Progenitor cell of endocrine pancreas (in vitro differentiated cells): ENCODE measurements at places on chromosomes 12 and 14. TPM values are rescaled to one million over a fixed set of nuclear protein-coding genes. Genes with fewer than 3 reads are reported as not detected.

DNA sequence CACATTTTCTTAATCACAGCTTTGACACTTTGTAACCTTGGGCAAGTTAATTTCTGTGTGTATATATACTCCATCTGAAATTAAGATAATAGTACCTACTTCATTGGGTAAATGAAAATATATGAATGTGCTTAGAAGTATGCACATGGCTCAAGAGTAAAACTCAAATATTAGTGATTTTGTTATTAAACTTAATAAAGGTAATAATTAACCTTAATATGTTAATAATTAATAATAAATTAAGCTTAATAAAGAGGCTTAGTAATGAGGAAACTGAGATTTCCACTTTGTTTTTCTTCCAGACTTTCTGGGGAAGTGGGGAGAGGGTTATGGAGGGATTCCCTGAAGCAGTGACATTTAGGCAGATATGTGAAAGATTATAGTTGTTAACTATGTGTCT is 19.8 kb downstream of the USP15 start:
- DNase-seq, result no peak

DNA sequence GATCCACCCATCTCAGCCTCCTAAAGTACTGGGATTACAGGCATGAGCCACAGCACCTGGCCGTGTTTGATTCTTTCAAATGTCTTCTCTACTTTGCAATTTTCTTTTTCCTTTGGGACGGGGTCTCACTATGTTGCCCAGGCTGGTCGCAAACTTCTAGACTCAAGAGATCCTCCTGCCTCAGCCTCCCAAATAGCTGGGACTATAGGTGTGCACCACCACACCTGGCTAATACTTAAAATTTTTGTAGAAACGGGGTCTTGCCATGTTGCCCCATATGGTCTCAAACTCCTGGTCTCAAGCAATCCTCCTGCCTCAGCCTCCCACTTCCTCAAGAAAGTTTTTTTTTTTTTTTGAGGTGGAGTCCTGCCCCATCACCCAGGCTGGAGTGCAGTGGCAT is 1.7 kb downstream of the GATC start:
- no peak for DNase-seq

The IL22 gene
- total RNA-seq, result not detected in 2 replicates

The FRS2 gene
- 42.3 and 42.6 TPM in 2 replicates for total RNA-seq

The WNT5B gene
- total RNA-seq, result 8.9 and 10.1 TPM in 2 replicates

DNA sequence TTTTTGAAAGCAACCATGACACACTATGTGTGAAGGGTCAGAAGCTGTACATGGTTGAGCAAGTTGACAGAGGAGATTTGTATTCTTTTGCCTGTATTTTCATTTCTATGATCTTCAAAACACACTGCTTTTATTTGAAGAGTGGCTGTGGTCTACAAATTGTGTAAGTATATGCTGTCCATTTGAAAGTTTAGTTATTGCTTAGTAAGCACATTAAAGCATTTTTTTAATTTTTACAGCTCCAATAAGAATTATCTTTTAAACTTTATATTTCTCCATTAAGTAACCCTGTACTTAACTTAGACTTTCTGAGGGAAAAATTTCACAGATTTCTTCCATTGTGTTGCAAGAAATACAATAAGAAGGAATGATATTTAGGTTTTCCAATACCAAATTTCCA is 915.2 kb downstream of the SLC6A15 start:
- no peak for DNase-seq

- no peak for DNase-seq
Observed at GRCh38 chr14:42563313-42563712, 956.6 kb downstream of the LRFN5 start.

DNA sequence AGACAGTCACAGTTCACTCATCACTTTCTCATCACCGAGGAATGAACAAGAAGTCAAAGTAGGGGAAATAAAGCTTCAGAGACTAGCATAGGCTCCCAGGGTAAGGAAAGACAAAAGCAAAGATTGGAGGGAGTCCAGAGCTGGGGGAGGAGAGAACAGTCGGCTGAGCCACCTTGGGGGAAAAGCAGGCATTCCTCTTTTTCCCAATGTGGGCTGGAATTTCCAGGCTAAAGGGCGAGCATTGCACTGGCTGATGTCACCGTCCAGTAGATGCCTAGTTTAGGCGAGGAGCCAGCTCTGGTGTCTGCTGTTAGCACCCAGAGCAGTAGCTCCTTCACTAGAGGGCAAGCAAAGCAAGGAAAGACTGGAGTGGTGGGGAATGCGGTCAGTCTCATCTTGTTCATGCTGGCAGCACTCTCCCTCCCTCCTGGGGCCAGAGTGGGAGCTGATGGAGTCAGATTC is 8.5 kb upstream of the KRT75 start:
- DNase-seq, result no peak

The SYT1 gene
- 4.2 and 4.3 TPM in 2 replicates for total RNA-seq

DNA sequence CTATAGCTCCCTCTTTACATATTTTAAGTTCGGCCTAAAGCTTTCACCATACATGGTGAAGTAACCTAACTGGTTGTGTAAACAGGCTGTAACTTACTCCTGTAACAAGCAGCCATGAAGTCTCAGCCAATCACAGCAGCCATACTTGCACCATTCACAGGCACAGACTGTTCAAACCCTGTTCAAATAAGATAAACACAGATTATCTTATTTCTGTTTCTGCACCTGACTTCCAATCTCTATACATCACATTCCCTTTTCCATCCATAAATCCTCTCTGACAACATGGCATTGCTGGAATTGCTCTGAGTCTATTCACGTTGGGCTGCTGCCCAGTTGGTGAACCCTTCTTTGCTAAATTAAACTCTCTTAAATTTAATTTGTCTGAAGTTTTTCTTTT is 34.5 kb upstream of the ARID2 start:
- no peak for DNase-seq

DNA sequence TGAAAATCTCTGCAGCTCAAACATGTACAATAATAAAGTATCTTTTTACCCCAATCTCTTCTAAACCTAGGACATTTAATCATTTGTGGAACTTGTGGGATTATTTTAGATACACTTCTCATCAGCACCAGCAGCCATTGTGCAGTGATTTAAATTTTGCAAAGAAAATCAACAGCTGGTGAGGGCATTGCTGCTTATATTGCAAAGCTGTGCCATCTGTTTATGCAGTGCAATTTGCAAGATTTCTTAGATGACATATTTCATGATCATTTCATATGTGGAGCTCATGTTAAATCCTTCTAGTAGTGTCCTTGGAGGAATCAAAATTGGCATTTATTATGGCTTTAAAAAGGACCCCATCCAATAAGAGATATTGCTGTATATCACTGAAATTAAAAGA is 320.7 kb downstream of the BTG1 start:
- no peak for DNase-seq

GRCh38 chr12:122420471-122421162 is 1.9 kb downstream of the CLIP1 start:
- DNase-seq, result no peak

GRCh38 chr14:54329082-54329695 is 67.6 kb upstream of the CDKN3 start:
- DNase-seq, result no peak

DNA sequence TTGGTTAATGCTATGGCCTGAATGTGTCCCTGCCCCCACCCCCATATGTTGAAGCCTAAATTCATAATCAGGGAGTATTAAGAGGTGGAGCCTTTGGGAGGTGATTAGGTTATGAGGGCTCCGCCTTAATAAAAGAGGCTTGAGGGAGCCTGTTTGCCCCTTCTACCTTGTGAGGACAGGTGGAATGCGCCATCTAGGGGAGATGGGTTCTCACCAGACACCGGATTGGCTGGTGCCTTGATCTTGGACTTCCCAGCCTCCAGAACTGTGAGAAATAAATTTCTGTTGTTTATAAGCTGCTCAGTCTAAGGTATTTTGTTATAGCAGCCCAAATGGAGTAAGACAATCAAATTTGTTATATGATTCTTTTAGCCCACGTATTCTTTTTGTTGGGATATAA is 148.3 kb downstream of the PTCSC3 start:
- DNase-seq, result no peak

The ZNF891 gene
- 5.9 and 6.8 TPM in 2 replicates for total RNA-seq

DNA sequence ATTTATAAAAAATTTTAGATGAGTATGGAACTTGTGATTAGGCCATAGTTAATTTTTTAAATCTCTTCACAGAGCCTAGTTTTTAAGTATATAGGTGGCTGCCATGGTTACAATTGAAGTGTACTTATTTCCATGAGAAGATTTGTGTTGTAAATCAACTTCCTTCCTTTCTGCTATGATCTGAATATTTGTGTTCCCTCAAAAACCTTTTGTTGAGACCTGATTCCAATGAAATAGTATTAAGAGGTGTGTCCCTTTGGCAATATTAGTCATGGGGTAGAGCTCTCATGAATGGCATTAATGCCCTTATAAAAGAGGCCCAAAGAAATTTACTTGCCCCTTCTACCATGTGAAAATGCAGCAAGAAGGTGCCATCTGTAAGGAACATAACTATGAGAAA is 28.8 kb downstream of the ETNK1 start:
- no peak for DNase-seq

DNA sequence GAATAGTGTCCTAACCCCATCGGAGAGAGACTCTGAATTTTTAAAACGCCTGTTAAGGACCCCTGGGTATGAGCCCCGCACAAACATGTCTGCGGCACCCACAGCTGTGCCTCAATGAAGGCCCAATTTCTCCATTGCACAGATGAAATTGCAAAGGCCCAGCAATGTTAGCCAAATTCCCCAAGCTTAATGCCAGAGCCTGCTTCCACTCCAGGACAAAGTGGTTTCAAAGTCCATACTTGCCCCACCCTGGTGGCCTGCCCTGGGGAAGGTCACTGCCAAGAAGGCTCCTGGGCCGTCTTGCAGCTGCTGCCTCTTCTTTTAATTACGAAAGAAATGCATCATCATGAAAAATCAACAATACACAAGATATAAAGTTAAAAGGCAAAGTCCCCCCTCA is 1179.7 kb downstream of the VRK1 start:
- DNase-seq, result no peak

The ASCL1 gene
- 8.3 and 8.4 TPM in 2 replicates for total RNA-seq

DNA sequence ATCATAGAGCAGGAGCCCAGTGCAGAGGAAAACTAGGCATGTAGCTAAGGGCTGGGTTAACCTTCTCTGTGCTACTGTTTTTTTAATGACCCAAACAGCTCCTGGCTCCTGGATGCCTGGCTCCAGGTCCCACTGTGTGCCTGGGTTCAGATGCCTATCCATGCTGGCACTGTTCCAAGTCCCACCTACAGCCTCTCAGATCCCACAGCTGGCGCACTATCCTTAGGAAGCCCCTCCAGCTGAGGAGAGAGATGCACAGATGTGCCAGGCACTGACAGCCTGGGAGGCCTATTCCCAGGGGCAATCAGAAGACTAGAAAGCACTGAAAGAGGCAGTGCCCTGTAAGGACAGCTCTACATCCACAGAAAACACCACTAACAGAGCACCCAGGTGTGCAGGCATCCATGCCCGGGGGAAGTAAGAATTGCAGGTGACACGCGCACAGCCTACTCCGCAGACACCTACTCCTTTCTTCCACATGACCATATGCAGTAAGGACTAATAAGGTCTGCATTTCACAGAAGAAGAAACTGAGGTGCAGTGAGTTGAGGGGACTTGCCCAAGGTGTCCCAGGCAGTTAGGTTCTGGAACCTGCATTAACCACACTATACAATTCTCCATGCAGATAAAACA is 51.2 kb downstream of the PITPNM2 start:
- DNase-seq, result no peak

GRCh38 chr12:50626026-50626425 is 121.2 kb downstream of the DIP2B start:
- no peak for DNase-seq

DNA sequence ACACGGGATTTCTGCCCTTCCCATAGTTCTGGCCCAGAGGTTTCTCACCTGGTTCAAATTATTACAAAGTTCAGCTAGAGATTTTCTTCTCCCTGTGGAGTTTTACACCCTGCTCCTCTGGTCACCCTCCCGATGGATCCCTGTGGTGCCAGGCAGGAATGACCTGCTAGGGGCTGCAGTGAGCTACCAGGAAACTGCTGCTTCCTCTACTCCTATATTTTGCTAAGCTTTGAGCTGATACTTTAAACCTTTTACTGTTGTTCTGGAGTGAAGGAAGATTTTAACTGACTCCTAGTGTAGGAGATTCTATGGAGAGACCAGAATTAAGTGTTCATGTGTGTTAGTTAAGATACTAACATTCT is 30.4 kb upstream of the LRIG3 start:
- no peak for DNase-seq

The GZMB gene
- total RNA-seq, result not detected in 2 replicates

- no peak for DNase-seq
Observed at GRCh38 chr12:13193505-13194231, 2.9 kb upstream of the EMP1 start.

GRCh38 chr12:45670346-45671065 is 59.0 kb upstream of the ARID2 start:
- DNase-seq, result no peak

DNA sequence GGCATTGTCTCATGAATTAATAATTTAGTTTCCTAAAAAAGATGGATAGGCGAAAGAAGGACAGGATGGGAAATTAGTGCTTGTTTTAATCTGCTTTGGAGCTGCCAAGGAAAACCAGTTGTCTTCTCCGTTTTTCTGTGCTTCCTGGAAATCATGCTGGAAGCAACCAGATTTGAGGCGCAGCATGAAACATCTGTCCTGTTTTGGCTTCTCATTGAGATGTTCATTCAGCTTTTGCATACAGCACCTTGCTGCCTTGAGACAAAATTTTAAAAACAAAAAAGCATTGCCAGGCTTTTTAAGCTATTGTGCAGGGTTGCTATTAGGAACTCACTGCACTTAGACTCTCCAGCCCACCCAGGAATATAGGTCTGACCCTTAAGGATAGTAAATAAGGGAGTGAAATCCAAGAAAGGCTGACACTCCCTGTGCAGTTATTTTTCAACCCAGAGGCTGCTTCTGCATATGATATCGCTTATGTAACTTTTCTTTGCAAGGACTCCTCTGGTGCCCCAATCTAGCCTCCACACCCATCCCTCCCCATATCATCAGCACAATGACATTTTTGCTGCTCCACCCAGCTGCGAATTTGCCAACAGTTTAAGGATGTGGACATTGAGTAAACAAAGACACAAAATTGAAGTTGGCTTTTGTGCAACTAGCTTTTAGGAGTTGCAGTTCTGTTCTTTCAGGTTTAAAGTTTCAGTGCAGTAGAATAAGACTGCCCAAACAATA is 46.9 kb upstream of the MDM1 start:
- DNase-seq, result no peak

DNA sequence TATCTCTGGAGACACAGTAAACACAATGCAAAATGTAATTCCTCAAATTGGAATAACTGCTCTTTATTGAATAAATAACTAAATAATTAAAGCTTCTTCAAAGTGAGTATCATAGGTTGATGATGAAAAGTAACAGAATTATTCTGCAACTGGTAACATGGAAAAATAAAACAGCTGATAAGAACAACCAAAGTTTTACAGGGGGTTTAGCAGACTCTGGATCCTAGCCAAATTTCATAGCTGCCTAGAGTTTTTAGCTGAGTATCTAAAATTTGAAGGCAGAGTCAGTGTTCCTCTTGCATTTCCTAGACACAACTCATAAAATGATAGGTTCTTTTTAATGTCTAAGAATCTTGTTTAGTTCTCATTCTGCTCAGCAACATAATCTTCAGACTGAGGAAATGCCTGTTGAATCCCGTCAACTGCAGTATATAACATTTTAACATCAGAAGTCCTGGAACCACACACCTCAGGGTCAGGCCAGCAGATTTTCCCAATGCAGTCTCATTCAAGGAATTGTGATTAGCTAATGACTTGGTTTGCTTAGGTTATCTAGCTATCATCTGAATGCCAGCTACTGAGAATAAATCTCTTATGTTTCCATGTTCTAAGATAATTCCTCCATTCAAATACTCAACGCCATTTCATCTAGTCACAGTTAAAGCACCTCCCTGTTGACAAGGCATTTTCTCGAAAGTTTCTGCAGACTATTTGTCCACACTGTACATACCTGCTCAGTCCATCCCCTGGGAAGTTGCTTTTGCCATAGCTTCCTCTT is 411.6 kb downstream of the BCAT1 start:
- DNase-seq, result no peak
